Mammary microvascular endothelial cell (primary cell): ENCODE measurements at places on chromosomes 5 and 9. TPM values are rescaled to one million over a fixed set of nuclear protein-coding genes. Genes with fewer than 3 reads are reported as not detected.

The WWC1 gene
- not detected in 2 replicates for total RNA-seq

The RHOBTB3 gene
- 160 and 167 TPM in 2 replicates for total RNA-seq

The LCN12 gene
- not detected in 2 replicates for total RNA-seq

The TNC gene
- total RNA-seq = 6.9 and 7.2 TPM in 2 replicates

The SLC36A2 gene
- not detected in 2 replicates for total RNA-seq

The CDX1 gene
- not detected in 2 replicates for total RNA-seq

The MARCHF11 gene
- not detected in 2 replicates for total RNA-seq

The CDH9 gene
- not detected in 2 replicates for total RNA-seq

The LCNL1 gene
- total RNA-seq = not detected in 2 replicates

The ADGRV1 gene
- not detected in 2 replicates for total RNA-seq

The PCDHB5 gene
- total RNA-seq = 0.15 and 0.47 TPM in 2 replicates

The PCA3 gene
- 0.13 and 0.34 TPM in 2 replicates for total RNA-seq

The SH3TC2 gene
- total RNA-seq = 3.8 and 4.6 TPM in 2 replicates

The SAXO1 gene
- not detected in 2 replicates for total RNA-seq

The CLIC3 gene
- 0.40 TPM in 1 of 2 replicates, not detected in the other for total RNA-seq

The CPLANE1 gene
- total RNA-seq = 8.5 and 12.6 TPM in 2 replicates

The DRD1 gene
- total RNA-seq = not detected in 2 replicates

The PDE6A gene
- 0.05 TPM in 1 of 2 replicates, not detected in the other for total RNA-seq

The NR3C1 gene
- 16.4 and 16.6 TPM in 2 replicates for total RNA-seq

The BARHL1 gene
- total RNA-seq = not detected in 2 replicates

The PRR16 gene
- total RNA-seq = not detected in 2 replicates

The HBEGF gene
- 90.7 and 90.9 TPM in 2 replicates for total RNA-seq

The MEIKIN gene
- not detected in 2 replicates for total RNA-seq

The LOX gene
- 13.7 and 18.3 TPM in 2 replicates for total RNA-seq

The IFNA13 gene
- total RNA-seq = not detected in 2 replicates

The OLFM1 gene
- total RNA-seq = 2.1 and 4.7 TPM in 2 replicates

The ADRA1B gene
- total RNA-seq = 1.3 and 3.1 TPM in 2 replicates

The SMIM3 gene
- 0.27 and 0.34 TPM in 2 replicates for total RNA-seq

The DNLZ gene
- 33.9 and 44.2 TPM in 2 replicates for total RNA-seq
